ENCODE measurements at places on chromosomes 3 and 15. TPM values are rescaled to one million over a fixed set of nuclear protein-coding genes. Genes with fewer than 3 reads are reported as not detected.

FMN1 gene
- 4.6 TPM for total RNA-seq

IMPG2 gene
- 0.08 TPM for total RNA-seq

NMD3 gene
- total RNA-seq = 35.3 TPM

ARL6IP5 gene
- 36.4 TPM for total RNA-seq

XPC gene
- total RNA-seq = 13.4 TPM

DLEC1 gene
- total RNA-seq = 0.08 TPM

LINGO1 gene
- 0.32 TPM for total RNA-seq

TIMP4 gene
- 1.2 TPM for total RNA-seq

ST8SIA2 gene
- total RNA-seq = 0.16 TPM

APOD gene
- 3.5 TPM for total RNA-seq

CDC25A gene
- 3.8 TPM for total RNA-seq

INSYN1 gene
- total RNA-seq = 5.1 TPM

NR2E3 gene
- total RNA-seq = 0.56 TPM

ARPIN gene
- 17.5 TPM for total RNA-seq

GRAMD2A gene
- total RNA-seq = 4.0 TPM

DNA sequence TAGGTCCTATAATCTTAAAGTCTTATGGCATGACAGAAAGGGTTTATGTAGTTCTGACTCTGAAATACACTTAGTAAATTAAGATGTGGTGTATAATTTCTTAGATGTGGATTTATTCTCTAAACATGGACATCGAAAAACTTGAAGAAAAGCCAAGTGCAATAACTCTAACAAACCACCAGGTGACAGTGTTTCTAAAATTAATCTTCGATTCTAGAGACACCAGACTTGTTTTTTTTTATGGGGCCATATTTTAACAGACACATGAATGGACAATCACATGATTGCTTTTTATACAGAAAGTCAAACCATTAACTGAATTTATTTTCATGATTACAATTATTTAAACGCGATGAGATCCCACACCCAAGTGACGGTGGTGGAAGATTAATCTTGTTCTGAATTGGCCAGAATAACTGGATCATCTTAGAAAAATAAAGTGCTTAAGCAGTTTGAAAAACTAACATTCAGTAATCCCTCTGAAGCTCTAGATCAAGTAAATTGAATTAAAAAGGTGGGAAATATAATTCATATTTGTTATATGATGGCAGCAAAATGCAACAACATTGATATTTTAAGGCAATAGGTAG, 305.1 kb downstream of the LSAMP start:
- ATAC-seq = no peak

DNA sequence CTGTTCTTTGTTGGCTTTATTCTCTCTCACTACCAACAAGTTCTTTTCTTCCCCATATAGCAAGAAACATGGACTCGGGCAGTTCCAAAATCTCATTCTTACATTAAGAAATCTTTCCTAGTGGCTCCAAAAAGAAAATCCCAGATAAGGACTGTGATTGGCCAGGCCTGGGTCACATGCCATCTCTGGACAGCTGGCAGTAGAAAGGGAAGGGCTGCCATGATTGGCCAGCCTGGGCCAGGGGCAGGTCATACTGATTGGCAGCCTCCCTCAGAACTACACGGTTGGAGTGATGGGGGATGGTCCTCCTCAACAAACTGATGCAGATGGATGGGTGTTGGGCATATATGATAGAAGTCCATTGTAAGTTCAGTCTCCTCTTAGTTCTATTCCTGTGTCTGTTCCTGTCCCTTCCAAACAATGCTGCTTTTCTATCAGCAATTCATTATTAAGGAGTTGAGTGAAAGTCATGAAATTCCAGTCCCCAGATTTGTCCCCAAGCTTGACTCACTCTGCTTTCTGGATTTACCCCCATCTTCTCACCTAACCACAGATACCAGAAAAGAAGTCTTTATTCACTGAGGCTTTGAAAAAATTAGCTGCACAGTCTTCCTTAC, 175.5 kb downstream of the ATG7 start:
- ATAC-seq = no peak

DNA sequence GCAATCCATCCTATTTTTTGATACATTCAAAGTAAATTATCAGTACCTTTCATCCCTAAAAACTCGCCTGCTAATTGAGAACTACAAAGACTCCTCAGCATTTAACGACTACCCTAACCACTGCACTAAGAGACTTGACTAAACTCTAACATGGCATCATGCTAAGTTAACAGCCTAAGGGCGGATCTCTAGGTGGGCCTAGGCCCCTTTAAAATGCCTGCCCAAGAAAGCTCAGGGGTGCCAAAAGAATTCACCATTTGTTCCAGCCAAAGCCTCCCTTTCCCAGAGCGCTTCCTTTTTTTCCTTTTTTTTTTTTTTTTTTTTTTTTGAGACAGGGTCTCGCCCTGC, 568 bp upstream of the NEK4 start:
- ATAC-seq = no peak

DNA sequence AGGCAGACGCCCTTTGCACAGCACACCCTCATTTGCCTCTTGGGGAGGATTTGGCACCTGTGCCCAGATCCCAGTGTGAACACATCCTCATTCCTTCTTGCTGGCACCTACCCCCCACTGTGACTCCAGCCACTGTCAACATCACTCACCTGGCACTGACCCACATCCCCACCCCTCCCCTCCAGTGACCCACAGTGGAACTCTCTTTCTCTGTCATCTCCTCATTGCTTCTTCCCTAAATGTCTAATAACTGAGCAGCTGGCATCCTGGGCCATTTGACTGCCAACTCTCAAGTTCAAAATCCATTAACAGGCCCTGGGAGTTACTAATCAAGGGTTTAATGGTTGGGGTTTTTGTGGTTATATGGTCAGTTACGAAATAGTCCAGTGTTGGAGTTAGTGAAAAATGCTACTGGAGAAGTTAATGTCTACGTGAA, 14.4 kb downstream of the SNAPC5 start:
- peak; percentile 68 for ATAC-seq

DNA sequence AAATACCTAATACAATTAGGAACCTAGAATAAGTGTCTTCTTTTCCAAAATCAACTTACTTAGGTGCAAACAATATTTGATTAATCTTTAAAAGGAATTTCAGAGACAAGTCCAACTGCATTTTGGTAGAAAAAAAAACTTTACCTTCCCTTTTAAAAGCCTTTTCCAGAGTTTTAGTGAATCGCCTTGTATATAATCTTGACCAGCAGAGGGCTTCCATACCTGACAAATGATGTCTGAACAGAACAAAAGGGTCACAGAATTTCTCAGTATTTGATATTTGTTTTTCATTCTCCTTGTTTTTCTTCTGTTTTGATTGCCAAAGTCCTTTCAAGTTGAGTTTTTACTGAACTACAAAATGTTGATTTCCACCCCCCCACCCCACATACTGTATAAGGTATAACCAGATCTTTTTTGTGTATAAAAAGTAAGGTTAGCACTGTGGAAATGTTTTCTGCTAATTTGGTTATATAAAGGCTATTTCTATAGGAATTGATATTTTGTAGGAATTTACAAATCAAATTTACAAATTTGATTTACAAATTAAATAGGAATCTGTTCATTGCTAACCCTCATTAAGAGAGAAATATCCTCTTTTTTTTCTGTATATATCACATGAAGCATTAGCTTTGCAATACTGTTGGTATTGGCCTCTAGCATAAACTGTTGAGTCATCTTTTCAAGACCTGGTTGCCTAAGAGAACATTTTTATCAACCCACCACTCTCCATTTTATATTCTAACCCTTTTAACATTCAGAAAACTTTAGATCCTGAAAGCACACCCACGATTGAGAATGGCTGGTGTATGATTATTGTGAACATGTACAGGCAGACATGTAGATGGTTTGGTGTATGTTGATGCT, 464.1 kb upstream of the RARB start:
- no peak for ATAC-seq

- ATAC-seq = no peak
Measured at GRCh38 chr3:185448107-185448506, 50.7 kb downstream of the TMEM41A start.

- no peak for ATAC-seq
Measured at GRCh38 chr3:173502983-173503568, 105.5 kb downstream of the NLGN1 start.

DNA sequence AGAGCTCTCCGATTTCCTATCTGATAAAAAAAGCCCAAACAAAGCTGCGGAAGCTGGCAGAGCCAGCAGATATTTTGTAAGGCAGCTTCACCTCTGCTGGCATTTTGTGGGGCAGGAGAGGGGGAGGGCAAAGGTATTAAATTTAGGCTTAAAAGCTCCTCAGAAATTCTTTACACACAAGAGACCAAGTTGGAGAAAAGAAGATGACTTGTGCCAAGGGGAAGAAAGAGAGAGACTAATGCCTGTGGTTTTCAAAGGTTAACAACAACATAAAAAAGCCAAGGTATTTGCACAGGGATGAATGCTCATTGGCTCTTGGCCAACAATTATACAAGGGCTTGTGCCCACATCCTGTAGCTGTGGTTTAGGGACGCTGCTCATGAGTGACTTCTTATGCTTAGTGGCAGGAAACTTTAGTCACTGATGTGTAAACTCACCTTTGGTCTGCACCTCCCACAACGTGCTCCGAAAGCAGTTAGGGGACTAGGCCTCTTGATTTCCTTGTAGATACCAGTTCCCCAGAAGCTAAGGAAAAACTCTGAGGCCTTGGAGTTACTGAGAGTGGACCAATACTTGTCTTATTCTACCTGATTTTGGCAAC, 152.9 kb downstream of the TPRG1 start:
- ATAC-seq = peak; percentile 98

- ATAC-seq = no peak
Measured at GRCh38 chr3:156831006-156831405, 4.9 kb downstream of the LEKR1 start.

GRCh38 chr3:155080692-155081091, 573 bp downstream of the MME start:
- no peak for ATAC-seq

- ATAC-seq = no peak
Measured at GRCh38 chr3:18812316-18812715, 336.0 kb upstream of the KCNH8 start.

- ATAC-seq = no peak
Measured at GRCh38 chr3:194474675-194475074, 12.1 kb downstream of the ATP13A3 start.

DNA sequence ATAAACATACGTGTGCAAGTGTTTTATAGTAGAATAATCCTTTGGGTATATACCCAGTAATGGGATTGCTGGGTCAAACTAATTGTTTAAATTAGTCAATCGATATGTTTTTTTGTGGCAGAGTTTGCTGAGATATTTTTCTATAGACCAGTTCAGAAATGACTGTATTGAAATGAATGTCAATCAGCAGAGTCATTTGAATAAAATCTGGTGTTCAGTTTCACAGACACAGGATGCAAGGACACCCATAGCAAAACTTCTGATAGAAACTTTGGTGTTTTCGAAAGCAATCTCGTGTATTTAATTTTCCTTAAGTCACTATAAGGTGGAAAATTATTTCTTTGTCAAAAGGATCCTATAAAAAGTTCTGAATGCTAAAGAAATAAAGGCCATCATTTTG, 434.4 kb downstream of the RAP2B start:
- ATAC-seq = no peak

- ATAC-seq = no peak
Measured at GRCh38 chr15:48086576-48086975, 34.2 kb upstream of the SLC24A5 start.

- ATAC-seq = no peak
Measured at GRCh38 chr3:129927072-129927471, 33.6 kb upstream of the TMCC1 start.

DNA sequence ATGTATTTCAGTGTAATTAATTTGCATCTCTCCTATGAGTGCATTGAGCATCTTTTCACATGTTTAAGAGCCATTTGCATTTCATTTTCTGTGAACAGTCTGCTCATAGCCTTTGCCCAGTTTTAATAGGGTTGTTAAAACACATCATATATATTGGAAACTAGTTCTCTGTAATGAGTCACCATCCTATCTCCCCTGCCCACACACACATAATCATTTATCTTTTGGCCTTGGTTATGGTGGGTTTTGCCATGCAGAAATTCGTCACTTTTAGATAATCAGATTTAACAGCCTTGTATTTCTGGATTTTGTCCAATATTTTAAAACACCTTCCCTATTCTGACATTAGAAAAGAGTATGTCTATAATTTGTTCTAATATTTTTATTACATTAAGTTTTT, 11.9 kb upstream of the CHRM5 start:
- ATAC-seq = no peak

GRCh38 chr3:32255345-32255744, 16.9 kb downstream of the CMTM8 start:
- ATAC-seq = no peak

DNA sequence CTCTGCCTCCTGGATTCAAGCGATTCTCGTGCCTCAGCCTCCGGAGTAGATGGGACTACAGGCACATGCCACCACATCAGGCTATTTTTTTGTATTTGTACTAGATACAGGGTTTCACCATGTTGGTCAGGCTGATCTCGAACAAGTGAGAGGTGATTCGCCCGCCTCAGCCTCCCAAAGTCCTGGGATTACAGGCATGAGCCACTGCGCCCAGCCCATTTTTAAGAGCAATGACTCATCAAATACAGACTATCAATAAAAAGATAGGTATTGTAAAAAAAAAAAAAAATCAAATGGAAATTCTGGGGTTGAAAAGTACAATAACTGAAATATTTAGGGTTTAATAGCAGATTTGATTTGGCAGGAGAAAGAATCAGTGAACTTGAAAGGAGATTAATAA, 129.0 kb downstream of the TJP1 start:
- ATAC-seq = no peak

- ATAC-seq = no peak
Measured at GRCh38 chr3:182238126-182238525, 526.4 kb downstream of the SOX2 start.

- ATAC-seq = peak; percentile 45
Measured at GRCh38 chr15:76904461-76905012, 603 bp downstream of the SCAPER start.

- ATAC-seq = peak; percentile 92
Measured at GRCh38 chr3:189710620-189711402, 79.6 kb downstream of the TP63 start.

GRCh38 chr15:76449455-76449854, 112.9 kb downstream of the ISL2 start:
- no peak for ATAC-seq

Measured in esophagus mucosa (tissue), 1 donor.